ENCODE measurements at places on chromosomes 12 and 14. TPM values are rescaled to one million over a fixed set of nuclear protein-coding genes. Genes with fewer than 3 reads are reported as not detected.

Gene RILPL1
- total RNA-seq, result 10.8 TPM

Gene RFX4
- total RNA-seq, result not detected

Gene NPC2
- 325 TPM for total RNA-seq

Gene TBC1D30
- total RNA-seq, result 0.33 TPM

Gene TAS2R13
- 2.4 TPM for total RNA-seq

Gene SMARCD1
- total RNA-seq, result 37.6 TPM

Gene RNASE4
- 59.6 TPM for total RNA-seq

Gene GPR135
- 4.9 TPM for total RNA-seq

Gene HOXC5
- total RNA-seq, result 0.39 TPM

Gene PRH2
- total RNA-seq, result not detected

Gene COCH
- 0.46 TPM for total RNA-seq

Gene FAM90A1
- total RNA-seq, result 0.13 TPM

Gene CISTR
- not detected for total RNA-seq

Gene KRT6C
- not detected for total RNA-seq

Gene KLHL28
- 11.8 TPM for total RNA-seq

Gene TESPA1
- not detected for total RNA-seq

Gene NINJ2
- 1.0 TPM for total RNA-seq

Gene DPY19L2
- 3.8 TPM for total RNA-seq

Measured in smooth muscle cell of the pulmonary artery (primary cell).